ENCODE measurements at places on chromosomes 5 and 9.

GRCh38 chr9:95411054-95411892, 93.8 kb upstream of the FANCC start:
- DNase-seq, result no peak

GRCh38 chr9:15570769-15571168, 17.9 kb downstream of the CCDC171 start:
- DNase-seq, result no peak

GRCh38 chr5:146052780-146053179, 52.6 kb downstream of the PLAC8L1 start:
- DNase-seq, result no peak

DNA sequence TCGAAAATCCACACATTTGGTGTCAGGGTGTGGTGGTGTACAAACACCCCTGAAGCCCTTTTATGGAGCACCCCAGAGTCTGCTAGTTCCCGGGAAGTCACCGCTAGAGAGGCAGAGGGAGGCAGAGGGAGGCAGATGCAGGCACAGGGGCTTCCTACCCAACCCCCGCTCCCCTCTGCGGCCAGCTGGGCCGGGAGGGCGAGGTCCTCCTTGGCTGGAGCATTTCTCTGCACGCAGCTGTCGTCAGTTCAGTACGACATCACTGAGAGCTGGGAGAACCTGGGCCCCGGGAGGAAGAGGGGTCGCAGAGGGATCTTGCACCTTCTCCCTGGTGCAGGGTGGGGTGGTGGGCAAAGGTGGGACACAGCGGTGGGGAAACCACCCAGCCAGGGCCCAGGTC, 15.8 kb upstream of the UBAC1 start:
- no peak for DNase-seq

DNA sequence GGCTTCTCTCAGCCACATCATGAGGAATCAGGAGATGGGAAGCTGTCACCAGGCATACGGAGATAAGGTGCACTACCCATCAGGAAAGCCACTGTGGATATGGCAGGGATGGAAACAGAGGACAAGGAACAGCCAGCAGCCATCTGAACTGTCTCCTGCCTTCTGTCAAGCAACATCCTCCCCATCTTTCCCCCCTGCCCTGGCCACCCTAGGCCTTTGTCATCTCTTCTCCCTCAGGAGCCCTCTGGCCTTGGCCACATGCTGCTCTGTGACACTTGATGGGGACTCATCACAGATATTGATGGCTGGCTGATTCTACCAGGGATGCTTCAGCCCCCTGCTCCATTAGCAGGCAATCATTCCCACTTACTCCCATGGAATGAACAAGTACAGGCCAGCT, 21.1 kb upstream of the MEIKIN start:
- DNase-seq, result no peak

- no peak for DNase-seq
These were observed 21.5 kb downstream of the CCDC187 start for GRCh38 chr9:136282272-136282861.

DNA sequence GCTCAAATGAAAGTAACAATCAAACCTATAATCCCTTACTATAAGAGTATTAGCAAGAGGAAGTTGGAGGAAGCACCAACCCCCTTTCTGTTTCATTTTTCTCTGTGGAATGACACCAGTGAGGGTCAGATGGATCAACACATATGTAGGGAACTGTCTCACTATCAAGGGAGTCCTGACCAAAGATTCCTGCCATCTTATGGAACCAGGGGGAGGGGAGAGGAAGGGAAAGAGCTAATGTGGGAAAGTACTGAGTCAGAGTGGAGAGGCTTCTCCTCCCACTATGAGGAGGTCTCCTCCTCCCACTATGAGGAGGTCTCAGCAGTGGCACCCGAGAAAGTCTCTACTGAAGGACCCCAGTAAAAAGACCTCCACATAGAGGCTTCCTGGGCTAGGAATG, 73.3 kb upstream of the PCSK1 start:
- DNase-seq, result no peak
